ENCODE measurements at places on chromosomes 4 and X.

DNA sequence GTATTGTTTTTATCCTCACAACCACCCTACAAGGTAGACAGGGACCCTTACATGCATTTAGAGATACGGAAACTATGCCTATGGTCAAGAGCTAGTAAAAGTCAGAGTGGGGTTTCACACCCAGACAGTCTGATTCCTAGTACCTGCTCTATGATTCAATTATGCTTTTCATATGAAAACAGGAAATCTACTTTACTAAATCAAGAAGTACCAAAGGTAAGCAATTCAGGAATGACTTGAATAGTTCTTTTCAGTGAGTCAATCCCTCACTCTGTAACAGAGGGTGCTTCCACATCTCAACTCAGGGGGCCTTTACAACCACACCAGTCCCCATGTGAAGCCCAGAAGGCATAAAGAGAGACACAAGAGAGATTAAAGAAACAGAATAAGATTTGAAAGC, 191.4 kb downstream of the PPP3CA start:
- DNase-seq = no peak

GRCh38 chrX:85244450-85245211, 840 bp downstream of the ZNF711 start:
- DNase-seq = no peak

DNA sequence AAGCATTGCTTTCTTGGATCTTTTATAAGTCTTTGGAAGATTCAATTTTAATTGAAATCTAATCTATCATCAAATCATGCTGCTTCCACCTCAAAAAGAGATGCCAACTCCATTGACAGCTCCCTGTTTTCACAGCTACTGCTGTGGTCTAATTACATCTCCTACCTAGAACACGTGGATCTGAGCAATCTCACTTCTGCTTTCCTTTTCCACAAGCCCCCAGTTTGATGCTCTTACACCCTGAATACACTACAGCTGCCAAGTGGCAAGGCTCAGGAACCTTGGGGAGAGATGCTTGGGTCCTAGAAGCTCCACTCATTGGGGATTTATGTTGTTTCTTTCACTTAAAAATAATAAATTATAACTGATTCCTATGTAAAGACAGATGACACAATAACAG, 172.0 kb downstream of the CFAP299 start:
- no peak for DNase-seq

DNA sequence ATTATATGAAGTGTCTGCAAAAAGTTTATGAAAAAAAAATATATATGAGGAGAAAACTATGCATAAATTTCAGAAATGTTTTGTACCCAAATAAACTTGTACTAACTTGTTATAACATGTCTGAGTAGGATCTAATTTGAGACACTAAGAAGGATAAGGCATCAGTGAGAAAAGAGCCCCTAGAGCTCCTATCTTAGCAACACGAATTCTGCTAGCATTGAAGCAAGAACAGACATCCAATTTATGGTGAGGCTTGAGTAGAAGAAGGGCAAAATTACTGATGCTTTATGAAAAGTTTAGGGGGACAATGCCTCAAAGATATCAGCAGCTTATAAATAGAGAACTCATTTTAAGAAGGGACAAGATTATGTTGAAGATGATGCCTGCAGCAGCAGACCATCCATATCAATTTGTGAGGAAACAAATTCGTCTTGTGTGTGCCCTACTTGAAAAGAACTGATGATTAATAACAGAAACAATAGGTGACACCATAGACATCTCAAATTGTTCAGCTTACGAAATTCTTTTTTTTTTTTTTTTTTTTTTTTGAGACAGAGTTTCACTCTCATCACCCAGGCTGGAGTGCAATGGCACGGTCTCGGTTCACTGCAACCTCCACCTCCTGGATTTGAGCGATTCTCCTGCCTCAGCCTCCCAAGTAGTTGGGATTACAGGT, 35.7 kb upstream of the ADAM29 start:
- DNase-seq = no peak

GRCh38 chr4:81446634-81447033, 25.1 kb downstream of the RASGEF1B start:
- no peak for DNase-seq

All from HL-60 (cell line).